Right renal cortex interstitium (tissue), 3 donors: ENCODE measurements at places on chromosomes 13 and 19.

DNA sequence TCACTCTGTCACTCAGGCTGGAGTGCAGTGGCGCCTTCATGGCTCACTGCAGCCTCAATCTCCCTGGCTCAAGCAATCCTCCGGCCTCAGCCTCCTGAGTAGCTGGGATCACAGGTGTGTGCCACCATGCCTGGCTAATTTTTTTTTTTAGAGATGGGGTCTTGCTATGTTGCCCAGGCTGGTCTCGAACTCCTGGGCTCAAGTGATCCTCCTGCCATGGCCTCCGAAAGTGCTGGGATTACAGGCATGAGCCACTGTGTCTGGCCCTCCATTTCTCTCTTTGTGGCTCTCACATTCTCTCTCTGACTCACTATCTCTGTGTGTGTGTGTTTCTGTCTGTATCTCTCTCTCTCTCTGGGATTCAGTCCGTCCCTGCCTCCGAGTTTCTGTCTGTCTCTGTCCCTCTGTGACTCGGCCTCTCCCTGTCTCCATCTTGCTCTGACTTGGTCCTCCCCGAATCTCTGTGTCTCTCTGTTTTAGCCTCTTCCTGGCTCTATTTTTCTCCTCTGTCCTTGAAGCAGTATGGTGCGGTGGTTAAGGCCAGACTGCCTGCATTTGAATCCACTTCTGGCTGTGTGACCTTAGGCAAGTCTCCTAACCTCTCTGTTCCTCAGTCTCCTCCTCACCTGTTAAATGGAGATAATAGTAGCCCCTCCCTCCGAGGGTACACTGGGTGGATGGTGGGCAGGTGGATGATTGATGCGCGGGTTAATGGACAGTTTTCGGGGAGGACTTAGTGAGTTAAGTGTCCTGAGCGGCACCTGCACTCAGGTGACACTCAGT lies 11.0 kb downstream of the MEIS3 start:
- no peak for DNase-seq

DNA sequence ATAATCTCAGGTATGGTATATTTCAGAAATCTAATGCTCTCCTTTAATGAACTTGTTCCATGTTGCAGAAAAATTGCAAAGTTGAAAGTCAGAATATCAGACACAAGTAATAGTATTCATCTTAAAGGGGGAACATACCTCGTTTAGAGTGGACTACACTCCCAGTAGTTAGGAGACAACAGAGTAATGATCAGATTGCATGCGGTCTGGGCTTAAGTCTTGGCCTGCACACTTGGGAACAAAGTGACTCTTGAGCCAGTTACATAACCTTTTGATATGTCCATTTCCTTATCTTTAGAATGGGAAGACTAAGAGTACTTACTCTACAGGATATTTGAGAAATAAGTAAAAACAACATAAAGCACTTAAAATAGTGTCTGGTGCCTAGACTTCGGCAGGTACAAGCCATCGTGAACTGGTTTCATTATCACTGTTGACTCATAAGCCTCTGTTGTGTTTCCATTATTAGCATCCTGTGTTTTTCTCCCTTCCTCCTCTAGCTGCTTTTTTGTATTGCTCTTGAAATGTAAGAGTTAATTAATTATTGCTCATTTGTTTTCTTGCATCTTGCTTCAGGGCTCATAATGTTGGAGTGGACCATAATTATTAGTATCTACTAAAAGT lies 53.0 kb downstream of the DPY19L3 start:
- no peak for DNase-seq

GRCh38 chr13:77678691-77679235 lies 18.7 kb upstream of the SLAIN1 start:
- no peak for DNase-seq

DNA sequence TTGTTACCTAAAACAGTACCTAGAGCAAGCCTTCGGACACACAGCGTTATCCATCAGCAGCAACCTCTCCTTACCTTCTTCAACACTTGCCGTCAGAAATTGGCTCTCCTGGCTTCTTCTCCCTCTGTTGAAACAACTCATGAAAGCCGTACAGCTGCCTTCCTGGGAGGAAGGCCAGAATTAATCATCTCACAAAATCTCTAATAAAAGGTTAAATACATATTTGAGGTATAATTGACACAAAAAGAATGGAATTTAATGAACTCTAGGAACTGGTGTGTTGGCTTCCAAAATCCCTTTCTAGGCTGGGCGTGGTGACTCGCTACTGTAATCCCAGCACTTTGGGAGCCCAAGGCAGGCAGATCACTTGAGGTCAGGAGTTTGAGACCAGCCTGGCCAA lies 37.3 kb upstream of the GTF2F2 start:
- no peak for DNase-seq

- DNase-seq: no peak
Observed at GRCh38 chr19:11115042-11115441, 25.8 kb downstream of the LDLR start.
